ENCODE measurements at places on chromosomes 6 and 20.

DNA sequence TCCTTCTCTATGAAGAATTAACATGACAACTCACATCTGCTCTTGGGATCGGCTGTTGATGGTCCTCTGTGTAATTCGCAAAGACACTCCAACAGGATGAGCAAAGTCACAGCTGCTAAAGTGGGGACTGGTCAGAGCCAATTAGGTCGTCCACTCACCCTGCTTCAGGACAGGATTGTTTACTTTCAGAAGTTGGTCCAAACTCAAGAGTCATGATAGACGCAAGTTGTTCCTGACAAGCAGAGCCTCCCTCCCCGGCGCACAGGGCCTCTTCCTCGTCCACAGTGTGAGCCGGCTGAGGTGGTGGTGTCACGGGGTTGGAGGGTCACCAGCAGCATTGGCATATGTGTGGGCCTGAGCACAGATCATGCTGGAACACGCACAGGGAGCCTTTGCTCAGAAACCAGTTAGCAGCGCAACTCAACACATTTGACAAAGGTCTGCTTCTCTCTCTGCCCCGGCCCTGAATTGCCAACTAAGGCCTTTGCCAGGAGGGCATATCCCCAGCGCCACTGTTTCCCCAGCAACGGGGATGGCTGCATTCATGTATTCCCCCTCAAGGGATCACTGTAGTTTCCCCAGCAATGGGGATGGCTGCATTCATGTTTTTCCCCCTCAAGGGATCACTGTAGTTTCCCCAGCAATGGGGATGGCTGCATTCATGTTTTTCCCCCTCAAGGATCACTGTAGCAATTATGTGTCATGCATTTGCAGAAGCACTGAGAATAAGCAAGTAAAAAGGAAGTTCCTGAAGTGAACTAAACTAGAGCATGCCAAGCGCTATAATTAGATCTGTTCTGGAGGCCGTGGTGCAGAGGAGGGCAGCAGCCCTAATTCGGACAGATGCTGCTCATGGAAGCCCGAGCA is 111.7 kb downstream of the THBS2 start:
- no peak for DNase-seq

DNA sequence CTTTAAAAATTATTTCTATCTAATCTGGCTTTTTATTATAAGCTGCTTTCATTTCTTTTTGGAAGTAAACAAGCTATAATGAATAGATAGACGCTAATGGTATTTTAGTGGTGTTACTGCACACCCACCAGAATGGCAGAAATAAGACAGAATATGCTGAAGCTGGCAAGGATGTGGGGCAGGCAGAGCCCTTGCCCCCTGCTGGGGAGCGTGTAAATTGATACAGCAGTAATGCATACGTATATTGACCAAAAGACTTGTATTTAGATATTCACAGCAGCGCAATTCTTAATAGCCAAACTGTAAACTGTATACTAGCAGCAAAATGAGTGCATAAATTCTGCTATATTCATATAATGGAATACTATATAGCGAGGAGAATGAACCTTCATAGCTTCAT is 35.3 kb downstream of the TMEM181 start:
- no peak for DNase-seq

DNA sequence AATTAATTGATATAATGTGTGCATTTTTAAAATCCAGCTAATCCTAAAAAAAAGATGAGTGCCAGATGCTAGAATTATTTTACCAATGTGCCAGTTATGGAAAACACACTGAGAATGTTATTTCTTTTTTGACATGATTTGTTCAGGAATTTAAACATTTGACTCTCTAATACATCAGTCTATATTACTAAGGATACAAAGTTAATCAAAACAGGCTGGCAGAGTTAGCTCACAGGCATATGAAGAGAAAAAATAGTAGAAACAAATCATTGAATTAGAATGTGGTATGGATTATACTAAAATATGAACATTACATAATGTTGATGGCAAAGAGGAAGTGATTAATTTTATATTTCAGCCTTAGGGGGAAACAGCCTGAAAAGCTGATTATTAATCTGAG is 368.3 kb upstream of the GJE1 start:
- DNase-seq: no peak

DNA sequence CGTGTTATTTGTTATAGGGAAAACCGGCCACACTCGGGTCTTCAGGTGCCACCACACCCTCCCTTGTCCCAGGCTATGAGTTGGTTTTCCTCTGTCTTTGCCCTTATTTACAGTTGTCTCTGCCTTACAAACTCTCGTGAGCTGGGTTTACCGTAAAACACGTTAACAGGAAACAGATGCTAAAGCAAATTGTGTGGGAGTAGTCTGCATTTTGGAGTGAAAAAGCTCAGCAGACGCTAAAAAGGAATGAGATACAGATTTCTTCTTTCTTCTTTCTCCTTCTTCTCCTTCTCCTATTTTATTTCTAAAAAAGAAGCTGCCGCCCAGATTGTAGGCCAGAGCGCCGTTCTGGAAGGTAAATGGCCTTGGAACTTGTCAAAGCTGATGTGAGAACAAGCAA is 51.9 kb downstream of the APCDD1L start:
- DNase-seq: no peak

DNA sequence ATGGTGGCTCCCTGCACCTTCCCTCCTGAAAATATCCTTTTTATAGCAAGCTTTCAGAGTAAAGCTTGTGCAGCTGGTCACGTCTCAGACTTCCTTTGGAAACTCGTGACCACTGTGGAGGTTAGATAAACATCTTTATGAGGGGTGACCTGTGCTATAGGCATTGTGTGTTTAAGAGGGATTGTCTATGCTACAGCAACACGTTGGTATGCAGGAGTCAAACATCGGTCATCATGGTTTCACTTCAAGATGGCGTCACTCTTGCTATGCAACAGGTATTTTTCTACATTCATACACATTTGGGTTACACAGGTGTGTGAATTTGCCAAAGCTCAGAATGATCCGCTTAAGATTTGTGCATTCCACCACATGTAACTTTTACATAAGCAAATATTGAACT is 14.6 kb upstream of the BLCAP start:
- DNase-seq: no peak
